ENCODE measurements at places on chromosomes 13 and 19.

- no peak overlapping the region for H3K27ac ChIP-seq
- no peaks in the 10 kb centered on the region for H3K4me1 ChIP-seq
- H3K4me3 ChIP-seq: no peak overlapping the region
- no peaks in the 10 kb centered on the region for H3K36me3 ChIP-seq
Observed at GRCh38 chr19:33358408-33358807, 15.1 kb upstream of the CEBPG start.

DNA sequence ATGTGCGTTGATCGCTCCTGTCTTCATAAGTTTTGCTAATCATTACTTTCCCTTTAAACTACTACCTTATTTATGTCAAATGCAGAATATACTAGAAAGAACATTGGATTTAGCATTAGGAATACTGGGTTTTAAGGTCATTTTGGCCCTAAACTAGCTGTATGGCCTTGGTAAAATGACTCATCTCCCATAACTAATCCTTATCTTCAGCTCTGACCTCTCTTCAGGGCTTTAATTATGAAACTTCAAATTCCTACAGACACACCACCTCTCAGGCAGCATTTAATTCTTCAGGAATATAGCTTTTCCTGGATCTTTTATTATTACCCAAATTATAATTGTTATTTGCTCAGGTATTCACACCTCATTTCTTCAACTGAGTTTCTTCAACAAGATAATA is 121.2 kb downstream of the STARD13 start:
- no peaks in the 10 kb centered on the region for H3K27me3 ChIP-seq
- peaks cover 56% of the 10 kb centered on the region for H3K36me3 ChIP-seq
- no peak overlapping the region for H3K4me3 ChIP-seq
- no peak for DNase-seq
- peaks cover 25% of the 10 kb centered on the region for H3K4me1 ChIP-seq

- H3K27me3 ChIP-seq: peaks cover 5% of the 10 kb centered on the region
- H3K4me3 ChIP-seq: no peak overlapping the region
- H3K36me3 ChIP-seq: peaks cover 7% of the 10 kb centered on the region
- no peak overlapping the region for H3K27ac ChIP-seq
Observed at GRCh38 chr13:73062468-73062867, 3.7 kb downstream of the KLF5 start.

GRCh38 chr13:76882431-76882830 is 3.8 kb downstream of the KCTD12 start:
- H3K4me3 ChIP-seq: peak overlapping the region; percentile 83
- H3K27me3 ChIP-seq: no peaks in the 10 kb centered on the region
- H3K27ac ChIP-seq: peak overlapping the region; percentile 61
- no peaks in the 10 kb centered on the region for H3K36me3 ChIP-seq
- peaks cover 53% of the 10 kb centered on the region for H3K4me1 ChIP-seq

- no peak for DNase-seq
- H3K36me3 ChIP-seq: peaks cover 57% of the 10 kb centered on the region
- no peaks in the 10 kb centered on the region for H3K27me3 ChIP-seq
Observed at GRCh38 chr19:41334793-41335192, 18.9 kb downstream of the TGFB1 start.

- H3K4me3 ChIP-seq: no peak overlapping the region
- no peak for DNase-seq
- peak overlapping the region; percentile 30 for H3K27ac ChIP-seq
- H3K36me3 ChIP-seq: peaks cover 25% of the 10 kb centered on the region
- no peaks in the 10 kb centered on the region for H3K27me3 ChIP-seq
Observed at GRCh38 chr13:50069261-50069660, 54.0 kb downstream of the KCNRG start.

GRCh38 chr13:28380319-28380718 is 114.6 kb downstream of the FLT1 start:
- peaks cover 11% of the 10 kb centered on the region for H3K27me3 ChIP-seq
- H3K4me3 ChIP-seq: no peak overlapping the region
- H3K4me1 ChIP-seq: no peaks in the 10 kb centered on the region
- DNase-seq: no peak

- H3K27me3 ChIP-seq: no peaks in the 10 kb centered on the region
- H3K27ac ChIP-seq: no peak overlapping the region
- DNase-seq: peak; percentile 76
- peaks cover 9% of the 10 kb centered on the region for H3K4me1 ChIP-seq
- H3K4me3 ChIP-seq: peak overlapping the region; percentile 57
Observed at GRCh38 chr19:48683349-48683748, 10.5 kb upstream of the NTN5 start.

- H3K4me1 ChIP-seq: peaks cover 9% of the 10 kb centered on the region
- no peaks in the 10 kb centered on the region for H3K27me3 ChIP-seq
- no peak overlapping the region for H3K27ac ChIP-seq
- no peak overlapping the region for H3K4me3 ChIP-seq
- DNase-seq: no peak
Observed at GRCh38 chr13:32645854-32646253, 59.6 kb downstream of the PDS5B start.

GRCh38 chr19:19997656-19998268 is 41.5 kb downstream of the ZNF682 start:
- H3K4me3 ChIP-seq: no peak overlapping the region
- no peaks in the 10 kb centered on the region for H3K4me1 ChIP-seq
- no peak for DNase-seq
- H3K27me3 ChIP-seq: no peaks in the 10 kb centered on the region
- H3K36me3 ChIP-seq: no peaks in the 10 kb centered on the region

GRCh38 chr13:34085204-34085603 is 267.3 kb downstream of the RFC3 start:
- H3K27ac ChIP-seq: no peak overlapping the region
- H3K4me3 ChIP-seq: no peak overlapping the region
- H3K36me3 ChIP-seq: no peaks in the 10 kb centered on the region
- no peak for DNase-seq
- H3K4me1 ChIP-seq: no peaks in the 10 kb centered on the region

DNA sequence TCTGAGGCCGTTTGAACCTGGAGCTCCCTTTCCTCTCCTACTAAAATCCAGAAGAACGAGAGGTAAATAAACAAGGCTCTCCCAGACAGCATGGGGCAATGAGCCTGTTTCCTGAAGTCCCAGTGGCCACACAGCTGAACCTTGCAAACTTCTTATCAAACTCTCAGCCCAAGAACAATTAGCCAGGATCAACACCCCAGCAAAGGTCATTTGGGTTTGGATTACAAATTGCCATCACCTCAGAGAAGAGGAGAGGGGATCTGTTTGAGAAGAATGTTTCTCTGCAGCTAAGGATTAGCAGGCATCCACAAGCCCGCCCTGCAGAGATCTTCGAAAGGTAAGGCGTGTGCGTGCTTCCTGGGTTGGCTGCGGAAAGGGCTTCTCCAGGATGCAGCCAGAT is 201.9 kb upstream of the SOX1 start:
- no peak overlapping the region for H3K27ac ChIP-seq
- no peak for DNase-seq
- H3K36me3 ChIP-seq: no peaks in the 10 kb centered on the region

DNA sequence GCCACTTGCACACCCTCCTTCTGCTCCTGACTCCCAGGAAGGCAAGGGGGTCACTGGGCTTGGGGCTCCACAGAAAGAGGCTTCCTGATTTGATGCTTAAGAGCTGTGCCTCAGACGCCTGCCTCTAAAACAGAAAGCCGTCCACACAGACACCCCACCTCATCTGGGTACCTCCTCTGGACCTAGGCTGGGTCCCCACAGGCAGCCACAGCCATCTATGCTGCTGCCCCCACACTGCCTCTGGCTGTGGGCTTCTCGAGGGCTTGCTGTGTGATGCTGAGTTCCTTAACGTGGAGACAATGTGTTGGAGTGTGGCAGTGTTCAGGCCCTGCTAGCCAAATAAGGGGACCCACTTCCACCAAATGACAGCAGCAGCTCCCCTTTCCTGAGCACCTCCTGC is 8.5 kb upstream of the ZSCAN22 start:
- no peak overlapping the region for H3K27ac ChIP-seq
- H3K4me1 ChIP-seq: no peaks in the 10 kb centered on the region
- H3K27me3 ChIP-seq: no peaks in the 10 kb centered on the region
- no peak for DNase-seq
- peaks cover 14% of the 10 kb centered on the region for H3K36me3 ChIP-seq
- no peak overlapping the region for H3K4me3 ChIP-seq

DNA sequence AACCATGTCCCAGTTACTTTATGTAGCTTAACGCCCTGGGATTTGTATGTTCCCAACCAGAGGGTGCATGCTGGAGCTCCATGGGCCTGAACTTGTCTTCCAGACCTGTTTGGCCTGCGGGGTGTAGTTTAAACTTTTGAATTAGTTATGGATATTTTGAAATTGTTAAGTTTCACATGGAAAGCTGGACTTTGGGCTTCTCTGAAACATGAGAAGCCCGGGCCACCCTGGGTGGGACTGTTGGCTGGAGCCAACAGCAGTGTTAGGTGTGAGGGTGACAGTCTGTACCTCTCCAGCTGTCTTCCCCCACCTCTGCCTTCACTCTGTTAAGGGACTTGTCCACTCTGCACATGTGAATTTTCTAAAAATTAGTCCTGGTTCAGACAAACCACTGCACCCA is 1.6 kb downstream of the UBE2L5 start:
- peaks cover 14% of the 10 kb centered on the region for H3K4me1 ChIP-seq
- no peaks in the 10 kb centered on the region for H3K36me3 ChIP-seq
- no peak overlapping the region for H3K4me3 ChIP-seq
- no peak overlapping the region for H3K27ac ChIP-seq

DNA sequence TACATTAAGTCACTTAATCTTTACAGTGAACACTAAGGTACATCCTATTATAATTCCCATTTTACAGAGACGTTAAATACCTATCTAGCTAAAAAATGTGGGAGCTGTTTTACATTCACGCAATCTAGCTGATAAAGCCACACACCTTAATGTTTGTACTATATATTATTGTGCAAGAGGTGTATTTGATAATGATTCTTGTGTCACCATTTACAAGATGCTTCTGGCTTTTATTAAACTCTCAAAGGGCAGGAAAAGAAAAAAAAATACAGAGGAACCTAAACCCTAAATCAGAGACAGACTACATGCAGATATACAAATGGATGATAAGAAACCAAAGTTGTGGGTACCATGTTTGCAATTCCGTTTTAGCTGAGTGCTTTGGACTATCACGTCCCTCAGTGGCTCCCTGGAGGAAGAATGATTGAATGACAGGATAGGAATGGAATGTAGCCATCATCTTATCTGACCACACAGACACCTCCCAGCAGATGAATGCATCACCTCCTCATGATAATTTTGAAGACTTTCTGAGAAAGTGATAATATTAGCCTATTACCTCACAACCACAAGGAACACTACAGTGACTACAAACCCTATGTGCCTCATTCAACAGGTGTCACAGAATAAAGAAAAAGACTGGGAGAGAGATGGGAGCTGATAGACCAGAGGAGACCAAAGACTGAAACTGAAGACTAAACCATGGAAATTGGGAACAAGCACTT is 230.5 kb upstream of the SERP2 start:
- no peak overlapping the region for H3K27ac ChIP-seq
- no peaks in the 10 kb centered on the region for H3K36me3 ChIP-seq
- H3K27me3 ChIP-seq: no peaks in the 10 kb centered on the region
- peak overlapping the region; percentile 66 for H3K4me3 ChIP-seq
- peaks cover 27% of the 10 kb centered on the region for H3K4me1 ChIP-seq

GRCh38 chr19:41940731-41941409 is 12.6 kb upstream of the ERFL start:
- no peaks in the 10 kb centered on the region for H3K27me3 ChIP-seq
- H3K27ac ChIP-seq: no peak overlapping the region
- peak; percentile 89 for DNase-seq
- H3K4me3 ChIP-seq: peak overlapping the region; percentile 74
- H3K36me3 ChIP-seq: no peaks in the 10 kb centered on the region

- H3K4me3 ChIP-seq: no peak overlapping the region
- no peak for DNase-seq
Observed at GRCh38 chr19:47144630-47145029, 14.0 kb downstream of the SAE1 start.

GRCh38 chr13:95948656-95949055 is 104.5 kb downstream of the UGGT2 start:
- no peak overlapping the region for H3K4me3 ChIP-seq
- no peaks in the 10 kb centered on the region for H3K27me3 ChIP-seq
- H3K27ac ChIP-seq: no peak overlapping the region
- H3K4me1 ChIP-seq: no peaks in the 10 kb centered on the region
- H3K36me3 ChIP-seq: peaks cover 11% of the 10 kb centered on the region

DNA sequence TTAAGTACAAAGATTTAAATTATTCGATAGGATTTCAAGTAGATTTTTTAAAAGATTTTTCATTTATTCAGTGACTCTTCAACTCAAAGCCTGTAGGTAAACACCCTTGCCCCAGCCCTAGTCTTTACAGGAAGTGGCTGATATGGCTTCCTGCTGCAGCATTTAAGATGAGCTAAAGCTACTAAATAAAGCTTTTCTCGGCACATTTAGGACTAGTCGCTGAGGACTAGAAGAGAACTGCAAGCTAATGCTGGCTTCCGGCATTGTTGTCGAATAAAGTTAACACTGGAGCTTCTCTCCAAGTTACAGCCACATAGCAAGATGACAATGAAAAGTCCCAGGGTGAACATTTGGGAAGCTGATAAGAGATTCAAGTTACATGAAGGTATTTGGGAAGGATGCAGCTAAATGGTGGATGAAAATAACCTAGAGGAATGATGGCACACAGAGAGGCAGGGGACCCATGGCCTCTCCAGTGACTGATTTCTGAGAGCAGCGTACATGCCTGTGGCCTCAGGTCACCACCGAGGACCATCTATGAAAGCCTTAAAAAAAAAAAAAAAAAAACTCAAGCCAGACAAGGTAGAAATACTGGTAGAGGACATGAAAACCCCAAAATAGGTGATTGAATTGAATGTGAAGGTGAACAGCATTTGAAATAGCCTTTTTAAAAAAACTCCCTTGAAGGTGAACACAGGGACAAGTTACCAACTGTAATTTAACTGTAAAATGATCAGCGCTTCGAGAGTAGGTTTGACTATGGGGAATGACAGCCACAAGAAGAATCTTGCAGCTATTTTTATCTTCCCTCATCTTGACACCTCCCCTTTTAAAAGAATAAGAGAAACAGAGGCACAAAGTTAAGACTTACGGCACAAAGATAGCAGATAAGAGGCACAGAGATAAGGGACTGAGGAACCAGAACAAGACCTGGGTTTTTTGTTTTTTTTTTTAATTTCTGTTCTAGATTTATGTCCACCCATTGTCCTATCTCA is 155.4 kb downstream of the DCT start:
- H3K27me3 ChIP-seq: no peaks in the 10 kb centered on the region
- DNase-seq: no peak

DNA sequence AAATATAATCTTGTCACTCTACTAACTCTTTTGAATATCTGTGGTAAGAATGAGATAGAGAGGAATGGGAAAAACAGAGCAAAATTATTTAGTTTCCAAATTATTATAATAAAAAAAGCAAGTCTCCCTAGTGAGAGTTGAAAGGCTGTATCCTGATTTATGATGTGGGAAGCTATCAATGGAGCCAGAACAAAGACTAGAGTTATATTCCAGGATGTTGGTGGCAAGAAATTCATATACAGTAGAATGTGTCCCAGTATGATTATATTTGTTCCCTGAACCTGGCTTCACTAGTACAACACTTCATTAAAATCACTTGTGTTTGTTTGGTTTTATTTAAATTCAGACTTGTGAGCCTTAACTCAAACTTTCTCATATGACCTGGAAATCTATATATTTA is 630.3 kb downstream of the GPC5 start:
- H3K4me1 ChIP-seq: no peaks in the 10 kb centered on the region
- no peak for DNase-seq
- no peak overlapping the region for H3K27ac ChIP-seq
- H3K27me3 ChIP-seq: no peaks in the 10 kb centered on the region
- H3K4me3 ChIP-seq: no peak overlapping the region
